ENCODE measurements at places on chromosomes 12 and 14.

GRCh38 chr12:127613056-127613455, 653.9 kb upstream of the TMEM132C start:
- DNase-seq, result no peak

GRCh38 chr12:58241099-58241498, 299.7 kb downstream of the ATP23 start:
- DNase-seq, result no peak

- no peak for DNase-seq
Measured at GRCh38 chr12:2551412-2551900, 243.3 kb upstream of the FKBP4 start.

DNA sequence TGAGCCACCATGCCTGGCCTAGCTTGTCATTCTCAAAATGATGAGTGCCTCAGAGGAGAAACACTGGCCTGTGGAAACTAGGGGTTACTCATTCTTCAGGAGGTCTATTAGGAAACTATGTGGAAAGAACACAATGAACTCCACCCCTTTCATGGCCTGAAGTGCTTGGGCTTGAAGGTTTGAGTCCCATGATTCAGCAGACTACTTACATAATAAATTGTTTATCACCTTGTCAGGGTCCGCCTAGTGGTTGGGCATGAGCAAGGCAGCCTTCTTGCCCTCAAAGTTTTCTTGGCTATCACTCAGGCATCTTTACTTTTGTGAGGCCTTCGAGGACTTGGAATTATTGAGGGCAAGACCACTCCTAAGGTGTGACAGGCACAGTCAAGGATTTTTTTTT, 251.2 kb downstream of the ACSS3 start:
- no peak for DNase-seq

DNA sequence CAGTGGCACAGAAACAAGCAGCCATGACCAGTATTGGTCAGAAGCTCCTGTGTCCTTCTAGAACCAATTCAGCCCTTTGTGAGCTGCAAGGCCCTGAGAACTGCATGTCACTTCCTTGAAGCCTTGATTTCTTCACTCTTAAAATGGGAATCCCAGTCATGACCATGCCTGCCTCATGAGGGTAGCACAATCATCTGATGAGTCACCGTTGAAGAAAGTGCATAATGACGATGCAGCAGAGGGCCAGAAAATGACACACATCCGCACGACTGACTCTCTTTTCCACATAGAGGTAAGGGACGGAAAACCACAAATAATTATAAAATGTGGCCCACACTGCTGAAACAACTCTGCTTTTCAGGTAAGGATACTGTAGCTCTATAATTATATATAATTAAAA, 777.4 kb downstream of the BCL11B start:
- DNase-seq, result no peak

DNA sequence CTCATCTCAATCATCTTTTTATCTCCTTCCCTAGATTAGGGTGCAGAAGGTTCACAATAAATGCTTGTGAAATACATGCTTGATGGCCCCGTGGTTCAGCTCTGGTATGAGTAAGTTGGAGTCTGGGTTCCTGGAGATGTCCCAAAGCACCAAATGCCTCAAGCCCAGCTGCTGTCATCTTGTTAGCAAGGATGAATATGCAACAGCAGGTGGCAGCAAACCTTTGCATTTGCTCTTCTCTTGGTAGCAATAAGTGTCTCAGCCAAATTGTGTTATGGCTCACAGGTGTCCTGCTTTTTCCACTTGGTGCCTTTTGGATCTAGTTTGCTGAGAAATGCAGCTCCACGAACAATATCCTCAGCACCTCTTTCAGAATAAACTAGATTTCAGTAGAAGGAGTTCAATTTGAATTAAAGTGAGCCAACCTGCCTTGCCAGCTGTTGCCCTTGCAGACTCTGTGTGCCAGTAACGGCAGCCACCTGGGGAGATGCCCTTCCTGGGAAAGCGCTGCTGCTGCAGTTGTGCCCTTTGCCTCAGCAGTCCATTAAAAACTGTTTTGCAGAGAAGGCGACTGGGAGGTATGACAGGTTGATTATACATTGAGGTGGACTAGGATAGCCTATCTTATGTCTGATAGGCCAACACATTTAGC, 417.3 kb downstream of the SNAPC1 start:
- DNase-seq, result no peak

GRCh38 chr12:122235741-122236140, 9.9 kb upstream of the DIABLO start:
- no peak for DNase-seq

GRCh38 chr12:132354211-132354981, 25.0 kb upstream of the GALNT9 start:
- no peak for DNase-seq

GRCh38 chr14:69101331-69101826, 51.5 kb downstream of the DCAF5 start:
- no peak for DNase-seq

DNA sequence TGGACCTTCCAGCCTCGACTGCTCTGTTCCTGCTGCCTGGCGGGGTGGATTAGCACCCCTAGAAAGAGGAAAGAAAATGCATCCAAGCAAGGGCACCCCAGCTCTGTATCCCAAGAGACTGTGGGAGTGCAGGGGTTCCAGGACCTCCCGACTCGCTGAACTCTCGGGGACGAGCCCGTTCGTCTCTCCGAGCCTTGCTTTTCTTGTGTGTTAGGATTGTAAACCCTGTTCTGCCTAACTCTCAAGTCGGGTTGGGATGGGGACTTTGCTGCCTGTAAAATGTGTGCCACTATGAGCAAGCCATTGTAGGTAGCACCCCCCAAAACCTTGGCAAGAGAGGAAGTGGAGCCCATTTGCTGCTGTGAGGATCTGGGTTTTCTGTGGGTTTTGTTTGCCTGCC, 73.2 kb upstream of the VRK1 start:
- DNase-seq, result no peak

DNA sequence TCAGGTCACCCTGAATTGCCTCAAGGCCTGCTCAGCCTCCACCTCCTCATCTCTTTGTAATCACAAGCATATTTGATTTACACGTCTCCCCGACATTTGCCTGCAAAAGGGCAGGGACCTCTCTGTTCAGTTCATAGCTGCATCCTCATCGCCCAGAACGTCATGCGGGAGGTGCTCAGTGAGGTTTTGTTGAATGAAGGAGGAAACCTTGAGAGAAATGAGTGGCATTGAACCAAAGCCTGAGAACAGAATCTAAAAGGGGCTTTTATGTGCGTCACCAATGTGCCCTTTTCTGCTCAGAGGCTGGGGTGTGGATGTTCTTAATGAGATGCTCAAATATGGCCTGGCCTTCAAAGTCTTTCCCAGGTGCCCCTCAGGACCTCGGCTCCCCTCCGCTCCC, 50.0 kb upstream of the LHX5 start:
- no peak for DNase-seq

GRCh38 chr12:102543494-102544485, 63.4 kb upstream of the IGF1 start:
- no peak for DNase-seq

GRCh38 chr12:106625976-106626375, 43.2 kb downstream of the RFX4 start:
- DNase-seq, result no peak

- no peak for DNase-seq
Measured at GRCh38 chr14:72598306-72598705, 295.6 kb downstream of the DPF3 start.

GRCh38 chr12:120508537-120508936, 12.6 kb downstream of the DYNLL1 start:
- no peak for DNase-seq

DNA sequence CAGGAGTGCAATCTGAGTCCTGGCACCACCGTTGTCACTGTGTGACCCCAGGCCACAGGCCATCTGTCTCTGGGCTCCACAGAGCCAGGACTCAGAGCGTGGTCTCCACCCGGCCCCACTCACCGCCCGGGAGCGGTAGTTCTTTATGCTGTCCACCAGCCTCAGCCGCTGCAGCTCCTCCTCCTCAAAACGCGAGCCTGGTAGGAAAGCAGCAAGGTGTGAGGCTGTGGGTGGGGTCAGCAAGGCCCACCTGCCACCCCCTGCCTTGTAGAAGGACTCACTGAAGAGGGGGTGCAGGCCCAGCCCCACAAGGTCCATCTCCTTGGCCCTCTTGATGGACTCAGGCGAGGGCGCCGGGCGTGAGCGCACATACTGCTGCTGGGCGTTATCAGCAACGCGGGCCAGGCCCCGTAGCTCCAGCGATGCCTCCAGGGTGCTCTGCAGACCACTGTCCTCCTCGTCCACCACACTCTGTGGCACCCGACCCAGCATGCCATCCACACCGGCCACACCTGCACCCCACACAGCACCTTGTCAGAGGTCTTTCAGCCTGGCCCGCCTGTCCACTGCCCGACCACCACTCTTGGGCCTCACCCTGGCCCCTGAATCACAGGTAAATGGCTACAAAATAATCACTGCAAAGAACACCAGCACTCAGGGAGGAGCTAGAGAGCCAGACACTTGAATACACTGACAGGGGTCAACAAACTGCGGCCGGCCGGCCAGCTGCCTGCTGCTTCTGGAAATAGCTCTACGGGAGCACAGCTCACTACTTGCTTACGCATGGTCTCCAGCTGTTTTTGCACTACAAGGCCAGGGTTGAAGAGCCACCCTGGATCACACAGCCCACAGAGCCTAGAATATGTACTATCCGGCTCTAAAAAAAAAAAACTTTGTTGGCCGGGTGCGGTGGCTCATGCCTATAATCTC, 16.3 kb downstream of the CFAP73 start:
- DNase-seq, result no peak

- DNase-seq, result no peak
Measured at GRCh38 chr12:4215229-4216186, 58.1 kb upstream of the CCND2 start.

DNA sequence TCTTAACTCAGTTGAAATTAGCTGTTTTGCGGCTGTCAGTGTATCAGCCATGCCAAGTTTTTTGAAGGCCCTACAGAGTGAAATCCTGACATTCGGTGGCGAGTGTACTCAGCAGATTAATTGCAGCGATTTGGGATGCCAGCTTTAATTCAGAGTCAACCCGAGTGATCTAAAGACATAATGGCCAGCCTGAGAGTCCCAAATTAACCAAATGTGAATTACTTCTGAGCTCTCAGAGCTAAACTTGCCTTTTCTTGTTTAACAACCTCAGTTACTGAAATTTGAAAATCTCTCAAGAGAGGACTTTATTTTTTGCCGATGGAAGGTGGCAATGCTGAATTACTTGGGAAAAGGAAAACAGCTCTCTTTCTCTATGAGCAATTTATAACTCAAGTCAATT, 148.5 kb downstream of the GLT1D1 start:
- DNase-seq, result no peak

- no peak for DNase-seq
Measured at GRCh38 chr14:101301011-101301410, 260.3 kb upstream of the DIO3 start.

- no peak for DNase-seq
Measured at GRCh38 chr12:123054371-123054770, 73.9 kb downstream of the ARL6IP4 start.

- no peak for DNase-seq
Measured at GRCh38 chr12:79841248-79841877, 93.5 kb downstream of the PPP1R12A start.

- no peak for DNase-seq
Measured at GRCh38 chr12:104855599-104855998, 102.5 kb downstream of the SLC41A2 start.

DNA sequence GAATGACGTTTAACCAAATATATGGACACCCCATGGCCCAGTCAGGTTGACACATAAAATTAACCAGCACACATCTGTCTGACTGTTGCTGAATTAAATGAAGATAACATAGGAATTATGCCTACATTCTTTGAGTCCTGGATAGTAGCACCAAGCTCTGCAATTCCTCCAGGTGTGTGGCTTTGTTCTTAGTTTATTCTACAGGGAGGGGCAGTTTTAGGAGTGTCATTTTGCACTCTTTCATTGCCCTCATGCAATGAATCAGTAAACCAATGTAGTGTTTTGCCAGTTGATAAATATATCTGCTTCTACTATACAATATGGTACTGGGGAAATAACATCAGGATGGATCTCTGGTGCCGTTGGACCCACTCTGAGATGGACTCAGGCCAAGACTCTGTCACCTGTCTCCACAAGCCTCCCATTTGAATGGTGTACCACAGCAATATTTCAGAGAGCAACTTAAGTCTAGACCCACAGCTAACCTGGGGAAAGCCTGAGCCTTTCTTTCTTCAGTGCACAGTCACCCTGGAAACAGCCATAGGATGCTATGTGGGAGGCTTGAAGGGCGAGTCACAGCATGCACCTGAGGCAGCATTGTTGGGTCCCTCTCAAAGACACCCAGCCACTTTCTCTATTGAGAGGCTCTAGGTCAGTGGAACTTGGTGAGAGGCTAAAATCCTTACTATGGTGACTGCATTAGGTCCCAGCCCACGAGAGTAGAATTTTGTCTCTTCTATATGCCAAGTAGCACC, 73.2 kb downstream of the ANO4 start:
- no peak for DNase-seq

DNA sequence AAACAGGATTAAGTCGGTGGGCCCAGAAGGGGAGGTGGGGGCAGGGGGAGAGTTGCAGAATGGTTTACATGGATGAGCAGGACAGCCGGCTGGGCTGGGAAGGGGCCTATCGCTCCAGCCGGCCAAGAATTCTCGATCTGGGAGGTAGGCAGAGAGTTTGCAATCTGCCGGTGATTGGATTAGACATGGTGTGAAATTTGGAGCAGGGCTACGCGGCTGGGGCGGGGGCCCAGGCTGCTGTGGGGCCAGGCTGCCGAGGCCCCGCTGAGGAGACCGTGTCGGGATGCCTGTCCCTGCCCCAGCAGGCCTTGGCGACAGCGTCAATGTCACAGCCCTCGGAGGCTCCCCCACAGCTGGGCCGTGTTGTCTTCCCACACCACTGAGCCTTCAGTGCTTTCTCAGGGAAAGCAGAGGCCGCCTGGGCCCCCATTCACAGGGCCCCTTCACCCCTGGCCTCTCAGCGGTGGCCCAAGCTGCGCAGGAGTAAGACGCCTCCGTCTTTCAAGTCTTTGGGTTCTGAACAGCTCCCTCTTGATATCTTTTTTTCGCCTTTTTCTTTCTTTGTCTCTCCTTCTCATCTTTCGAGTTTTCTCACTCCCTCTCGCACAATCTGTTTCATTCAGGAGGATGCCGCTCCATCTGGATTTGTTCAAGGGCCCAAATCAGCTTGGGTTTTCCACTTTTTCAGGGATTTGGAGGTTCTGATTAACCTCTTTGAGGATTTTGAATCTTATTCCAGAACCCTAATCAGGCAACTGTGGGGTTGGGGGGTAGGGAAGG, 117.5 kb upstream of the PARP11 start:
- no peak for DNase-seq

- DNase-seq, result no peak
Measured at GRCh38 chr12:88816201-88816600, 235.9 kb upstream of the KITLG start.

DNA sequence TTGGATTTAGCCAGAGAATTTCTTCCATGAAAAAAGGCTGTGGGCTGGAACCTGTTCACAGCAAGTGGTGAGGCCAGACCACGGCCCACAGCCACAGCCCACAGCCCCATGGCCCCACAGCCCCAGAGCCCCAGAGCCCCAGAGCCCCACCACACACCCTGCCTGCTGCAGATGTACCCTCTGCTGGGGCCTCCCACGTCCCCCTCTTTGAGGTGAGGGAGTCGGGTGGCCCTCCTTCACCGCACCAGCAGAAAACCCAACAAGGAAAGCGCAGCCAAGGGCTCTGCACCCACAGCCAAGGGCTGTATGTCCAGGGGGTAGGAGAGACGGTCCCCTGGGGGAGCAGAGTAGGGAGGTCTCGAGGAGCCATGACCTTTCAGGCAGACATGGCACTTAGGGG, 327.5 kb upstream of the DIO3 start:
- DNase-seq, result no peak
